Activated B cell treated with CpG ODN at 0.5 μM for 24 hours (primary cell): ENCODE measurements at places on chromosomes 6 and 20.

GRCh38 chr20:50282592-50283241 is 92.1 kb downstream of the CEBPB start:
- no peak for DNase-seq

DNA sequence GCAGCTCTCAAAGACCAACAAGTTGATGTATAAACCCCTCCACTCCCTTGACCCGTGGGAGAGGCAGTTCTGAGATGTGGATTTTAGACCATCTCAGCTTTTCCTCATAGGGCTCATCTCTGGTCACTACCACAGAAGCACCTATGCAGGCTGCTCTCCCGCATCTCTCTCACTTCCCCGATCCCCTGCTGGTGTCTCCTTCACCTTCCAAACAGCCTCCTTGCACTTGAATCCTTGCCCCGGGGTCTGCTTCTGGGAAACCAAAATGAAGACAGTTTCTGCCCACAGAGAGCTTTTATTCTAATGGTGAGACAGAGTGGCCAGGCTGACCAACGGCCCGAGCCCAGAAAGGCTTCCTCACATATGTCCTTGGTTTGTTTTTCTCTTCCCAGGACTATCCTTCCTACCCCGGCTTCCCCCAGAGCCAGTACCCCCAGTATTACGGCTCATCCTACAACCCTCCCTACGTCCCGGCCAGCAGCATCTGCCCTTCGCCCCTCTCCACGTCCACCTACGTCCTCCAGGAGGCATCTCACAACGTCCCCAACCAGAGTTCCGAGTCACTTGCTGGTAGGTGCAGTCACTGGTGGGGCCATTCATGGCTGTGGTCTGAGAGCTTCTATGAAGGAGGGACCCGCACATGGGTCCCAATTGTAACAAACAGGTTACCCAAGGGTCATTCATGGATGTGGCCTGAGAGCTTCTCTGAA is 179.3 kb downstream of the EYA2 start:
- no peak for DNase-seq

DNA sequence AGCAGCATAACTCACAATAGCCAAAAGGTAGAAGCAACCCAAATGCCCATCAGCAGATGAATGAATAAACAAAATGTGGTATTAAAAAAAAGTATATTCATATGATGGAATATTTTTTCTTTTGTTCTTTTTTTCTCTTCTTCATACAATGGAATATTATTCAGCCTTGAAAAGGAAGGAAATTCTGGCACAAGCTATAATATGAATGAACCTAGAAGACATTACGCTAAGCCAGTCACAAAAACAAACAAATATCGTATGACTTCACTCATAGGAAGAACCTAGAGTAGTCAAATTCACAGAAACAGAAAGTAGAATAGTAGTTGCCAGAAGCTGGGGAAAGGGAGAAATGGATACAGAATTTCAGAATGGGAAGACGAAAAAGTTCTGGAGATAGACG is 63.7 kb downstream of the RBL1 start:
- no peak for DNase-seq

- DNase-seq = no peak
Observed at GRCh38 chr20:3679749-3680700, 1.8 kb downstream of the ADAM33 start.

- DNase-seq = no peak
Observed at GRCh38 chr6:41392246-41392645, 56.8 kb downstream of the NCR2 start.

DNA sequence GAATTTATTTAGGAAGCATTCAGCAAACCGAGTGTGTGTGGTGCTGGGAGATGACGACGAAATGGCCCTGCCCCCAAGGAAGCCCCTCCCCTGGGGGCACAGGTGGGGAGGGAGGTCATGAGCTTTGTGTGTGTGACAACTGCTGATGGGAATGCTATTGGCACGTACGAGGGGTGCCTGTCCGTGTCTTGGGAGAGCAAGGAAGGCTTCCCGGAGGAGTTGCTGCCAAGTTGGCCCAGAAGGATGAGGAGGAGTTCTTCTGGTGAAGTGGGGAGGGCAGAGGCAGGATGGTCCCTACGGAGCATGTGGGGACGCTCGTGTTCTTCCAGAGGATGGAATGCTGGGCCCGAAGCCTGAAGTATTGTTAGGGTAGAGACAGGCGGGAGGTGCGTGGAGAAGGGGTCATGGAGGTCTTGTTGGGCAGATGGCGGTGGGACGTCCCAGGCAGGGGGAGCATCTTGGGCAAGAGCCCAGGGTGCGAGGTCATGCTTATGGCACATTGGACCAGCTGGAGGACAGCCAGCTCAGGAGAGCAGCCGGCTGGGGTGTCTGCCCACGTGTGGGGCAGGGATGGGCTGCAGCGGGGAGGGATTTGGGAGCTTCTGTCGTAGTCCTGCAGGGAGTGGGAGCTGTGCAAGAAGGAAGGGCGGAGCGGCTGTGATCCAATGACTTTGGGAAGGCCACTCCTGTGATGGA is 46.1 kb downstream of the SYNJ2 start:
- no peak for DNase-seq

DNA sequence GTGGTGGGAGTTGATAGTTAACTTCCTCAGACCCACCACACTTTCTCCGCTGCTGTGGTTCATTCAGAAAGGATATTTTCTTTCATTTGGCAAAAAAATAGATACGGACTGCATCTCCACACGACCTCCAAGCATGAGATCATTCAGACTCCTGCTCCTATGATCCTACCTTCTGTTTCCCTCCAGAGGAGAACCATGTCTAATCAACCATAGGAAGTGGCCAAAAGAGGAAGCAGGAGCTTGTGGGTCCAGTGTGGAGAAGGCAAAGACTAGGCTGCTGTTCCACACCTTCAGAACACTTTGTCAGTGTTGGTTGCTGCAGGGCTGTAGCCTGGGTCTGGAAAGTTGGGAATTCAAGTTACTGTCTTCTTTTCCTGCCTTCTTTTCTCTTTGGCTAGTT is 10.6 kb upstream of the KIF13A start:
- DNase-seq = no peak

GRCh38 chr6:106309766-106310373 is 15.7 kb downstream of the ATG5 start:
- no peak for DNase-seq

- no peak for DNase-seq
Observed at GRCh38 chr20:50434653-50435396, 75.4 kb upstream of the PTPN1 start.

DNA sequence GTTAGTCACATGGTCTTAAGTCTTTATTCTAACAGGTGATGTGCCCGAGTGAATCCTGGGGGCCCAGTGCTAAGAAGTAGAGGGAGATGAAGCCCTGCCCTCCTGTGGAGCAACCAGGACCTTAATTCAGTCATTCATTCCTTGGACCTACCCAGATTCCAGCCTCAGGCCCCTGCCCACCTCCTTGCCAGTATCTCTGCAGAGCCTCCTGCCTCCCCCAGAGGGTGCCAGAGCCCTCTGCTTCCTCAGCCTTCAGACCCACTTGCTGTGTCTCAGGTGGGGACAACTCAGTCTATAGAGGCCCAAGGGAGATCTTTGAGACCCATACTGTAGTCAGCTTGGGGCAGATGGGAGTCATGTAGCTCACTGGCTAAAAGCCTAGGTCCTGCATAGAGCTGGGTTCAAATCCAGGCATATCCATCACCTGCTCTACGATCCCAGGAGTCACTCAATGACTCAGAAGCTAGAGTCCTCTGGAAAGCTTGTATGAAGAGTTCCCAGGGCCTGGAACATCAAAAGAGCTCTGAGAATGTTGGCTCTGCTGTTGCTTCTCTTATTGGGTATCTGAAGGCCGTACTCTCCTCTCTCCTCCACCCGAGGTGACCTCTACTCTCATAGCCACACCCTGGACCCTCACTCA is 3.9 kb upstream of the SIGLEC1 start:
- no peak for DNase-seq

- no peak for DNase-seq
Observed at GRCh38 chr6:106027758-106028157, 58.4 kb upstream of the PRDM1 start.
